Coronary artery (tissue), 2 donors: ENCODE measurements at places on chromosomes 1 and 21.

- no peak for DNase-seq
These were observed 2.7 kb downstream of the GMEB1 start for GRCh38 chr1:28671254-28671780.

DNA sequence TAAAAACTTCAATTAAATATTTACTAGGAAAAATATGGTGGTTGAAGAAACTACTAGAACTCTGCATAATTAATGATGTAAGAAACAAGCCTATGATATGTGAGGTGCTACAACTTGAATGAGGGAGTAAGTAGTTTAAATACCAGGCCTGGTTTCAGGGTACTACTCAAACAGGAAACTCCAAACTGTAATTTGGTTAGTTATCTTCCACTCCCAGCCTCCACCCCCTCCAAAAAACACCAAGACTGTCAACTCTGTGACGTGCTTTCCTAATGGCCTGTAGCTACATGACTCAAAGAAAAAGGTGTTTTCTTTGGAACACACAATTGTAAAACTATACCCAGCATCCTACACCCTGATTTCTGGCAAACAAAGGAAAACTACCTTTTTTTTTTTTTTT is 55.9 kb upstream of the RCC1 start:
- no peak for DNase-seq

DNA sequence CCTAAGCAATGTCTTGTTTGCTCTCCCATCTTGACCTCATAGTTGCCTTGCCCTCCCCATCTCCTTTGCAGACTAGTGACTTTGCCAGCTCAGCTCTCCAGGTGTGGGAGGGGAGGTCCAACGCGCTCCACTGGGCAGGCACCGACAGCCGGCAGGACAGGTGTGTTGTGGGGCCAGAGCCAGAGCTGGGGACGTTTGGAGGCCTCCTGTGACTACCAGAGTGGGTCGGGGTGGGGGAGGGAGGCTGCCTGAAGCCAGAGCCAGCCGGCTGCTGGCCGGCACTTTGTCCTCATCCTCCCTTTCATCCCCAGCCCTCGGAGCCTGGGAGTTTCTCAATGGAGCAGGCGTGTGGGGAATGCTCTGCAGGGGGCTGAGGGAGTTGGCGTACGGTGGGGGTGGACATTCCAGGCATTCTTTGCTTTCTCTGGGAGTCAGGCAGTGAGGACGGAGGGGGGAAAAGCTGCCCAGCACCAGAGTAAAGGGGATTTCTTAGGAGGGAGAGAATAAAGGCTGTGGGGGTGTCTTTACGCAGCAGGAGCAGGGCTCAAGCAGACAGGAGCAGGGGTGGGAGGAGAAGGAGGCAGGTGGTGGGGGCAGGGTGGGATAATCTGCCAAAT is 20.2 kb downstream of the NUAK2 start:
- DNase-seq = no peak

DNA sequence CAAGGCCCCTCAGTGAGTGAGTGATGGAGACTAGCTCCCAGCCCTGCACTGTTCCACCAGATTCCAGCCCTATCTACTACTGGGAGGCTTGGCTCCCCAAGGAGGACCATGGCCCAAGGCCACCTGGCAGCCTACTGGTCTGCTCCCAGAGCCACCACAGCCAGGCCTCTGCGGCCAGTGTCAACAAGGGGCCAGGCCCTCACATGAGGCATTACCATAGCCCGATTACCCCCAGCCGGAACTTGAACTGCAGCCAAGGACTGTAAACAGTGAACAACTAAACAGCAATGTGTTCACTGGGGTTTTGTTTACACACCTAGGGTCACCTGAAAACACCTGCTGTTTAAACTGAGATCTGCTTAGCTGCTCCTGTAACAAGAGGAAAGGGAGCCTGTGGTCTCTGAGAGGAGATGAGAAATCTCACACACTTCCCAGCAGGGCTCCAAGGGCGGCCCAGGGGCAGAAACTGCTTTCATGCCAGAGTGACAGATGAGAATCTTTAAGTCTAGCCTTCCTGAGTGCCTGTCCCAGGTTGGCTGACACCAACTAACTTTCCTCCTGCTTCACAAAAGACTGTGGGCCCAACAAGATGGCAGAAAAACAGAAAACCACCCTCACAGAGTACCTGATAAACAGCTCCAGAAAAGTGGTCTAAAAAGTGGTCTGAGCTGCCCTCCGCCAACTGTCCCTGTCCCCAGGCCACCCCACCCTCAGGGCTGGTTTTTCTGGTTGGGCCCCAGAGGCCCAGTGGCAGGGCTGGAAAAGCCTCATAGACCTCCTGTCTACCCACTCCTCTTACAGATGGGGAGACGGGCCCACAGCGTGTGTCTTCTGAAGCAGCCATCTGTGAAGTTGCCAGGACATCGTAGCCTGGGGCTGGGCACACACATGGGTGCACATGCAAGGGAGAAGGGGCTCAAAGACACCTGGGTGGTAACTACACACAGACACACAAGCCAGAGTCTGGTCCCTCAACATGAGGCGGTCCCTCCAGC is 28.8 kb downstream of the MEF2D start:
- peak; percentile 97 for DNase-seq

DNA sequence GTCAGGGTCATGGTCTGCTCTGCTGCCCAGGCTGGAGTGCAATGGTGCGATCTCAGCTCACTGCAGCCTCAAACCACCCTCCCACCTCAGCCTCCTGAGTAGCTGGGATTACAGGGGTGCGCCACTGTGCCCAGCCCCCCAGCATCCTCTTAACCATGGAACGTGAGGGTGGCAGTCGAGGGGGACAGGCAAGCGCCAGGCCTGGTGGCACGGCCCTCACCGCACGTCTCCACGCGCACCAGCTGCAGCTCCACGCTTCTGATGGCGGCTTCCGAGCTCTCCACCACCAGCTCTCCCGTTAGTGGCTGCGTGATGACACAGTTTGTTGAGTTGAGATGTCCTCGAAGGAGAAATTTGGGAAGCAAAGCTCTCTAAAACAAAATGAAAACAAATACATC is 39.1 kb downstream of the VPS26C start:
- no peak for DNase-seq

DNA sequence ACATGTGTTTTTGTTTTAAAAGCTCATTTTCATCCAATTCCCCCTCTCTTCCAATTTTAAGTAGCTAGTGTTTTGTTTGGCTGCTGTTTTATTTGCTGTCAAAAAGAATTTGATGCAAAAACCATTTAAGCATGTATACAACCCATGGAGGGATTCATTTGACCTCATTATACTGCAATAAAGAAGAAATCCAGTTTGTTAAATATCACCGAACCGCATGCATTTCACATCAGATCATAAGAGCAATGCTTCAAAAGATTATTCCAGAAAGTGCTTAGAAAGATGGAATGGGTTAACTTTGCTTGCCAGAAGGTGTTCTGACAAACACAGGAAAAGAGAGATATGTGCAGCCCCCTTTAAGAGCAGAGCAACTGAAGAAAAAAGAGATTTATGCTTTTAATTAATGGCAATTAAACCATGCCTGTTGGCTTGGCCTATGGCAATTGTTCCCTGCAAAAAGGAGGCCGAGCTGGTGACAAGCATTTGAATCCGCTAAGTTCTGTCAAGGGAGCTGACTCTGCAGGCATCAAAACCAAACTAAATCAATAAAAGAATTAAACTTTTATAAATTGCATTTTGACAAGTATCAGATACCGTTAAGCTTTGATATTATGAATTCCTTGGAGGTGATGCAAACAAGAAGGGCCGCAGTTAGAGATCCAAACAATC is 14.4 kb upstream of the BARHL2 start:
- DNase-seq = no peak

DNA sequence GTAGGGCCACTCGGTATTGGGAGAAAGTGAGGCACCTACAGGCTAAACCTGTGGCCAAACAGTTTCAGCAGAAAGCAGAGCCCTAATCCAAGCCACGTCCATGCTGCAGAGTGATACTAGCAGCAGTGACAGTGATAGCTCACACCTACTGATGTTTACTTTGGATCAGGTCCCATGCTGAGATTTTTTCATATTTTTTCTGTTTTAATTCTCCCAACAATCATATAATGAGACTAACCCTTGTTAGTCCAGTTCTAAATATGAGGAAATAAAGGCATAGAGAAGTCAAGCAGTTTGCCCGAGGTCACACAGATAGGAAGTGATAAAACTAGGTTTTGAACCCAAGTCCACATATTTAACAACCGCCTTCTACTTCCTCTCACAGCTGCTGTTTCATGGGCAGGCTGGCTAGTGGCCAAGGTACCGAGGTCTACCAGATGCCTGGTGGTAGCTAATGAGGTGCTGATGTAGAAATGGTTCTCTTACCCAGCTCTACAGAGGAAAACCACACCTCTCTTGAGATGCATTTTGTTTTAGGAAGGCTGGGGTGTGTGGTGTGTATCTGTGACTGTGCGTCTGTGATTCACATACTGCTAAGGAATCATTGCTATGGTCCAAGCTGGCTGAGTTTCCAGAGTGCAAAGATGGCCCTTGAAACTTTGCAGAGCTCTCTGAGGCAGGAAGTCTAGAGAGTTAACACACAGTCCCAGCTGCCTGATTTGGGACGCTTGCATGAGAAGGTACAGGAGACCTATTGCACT is 80.3 kb upstream of the ARTN start:
- DNase-seq = peak; percentile 62

DNA sequence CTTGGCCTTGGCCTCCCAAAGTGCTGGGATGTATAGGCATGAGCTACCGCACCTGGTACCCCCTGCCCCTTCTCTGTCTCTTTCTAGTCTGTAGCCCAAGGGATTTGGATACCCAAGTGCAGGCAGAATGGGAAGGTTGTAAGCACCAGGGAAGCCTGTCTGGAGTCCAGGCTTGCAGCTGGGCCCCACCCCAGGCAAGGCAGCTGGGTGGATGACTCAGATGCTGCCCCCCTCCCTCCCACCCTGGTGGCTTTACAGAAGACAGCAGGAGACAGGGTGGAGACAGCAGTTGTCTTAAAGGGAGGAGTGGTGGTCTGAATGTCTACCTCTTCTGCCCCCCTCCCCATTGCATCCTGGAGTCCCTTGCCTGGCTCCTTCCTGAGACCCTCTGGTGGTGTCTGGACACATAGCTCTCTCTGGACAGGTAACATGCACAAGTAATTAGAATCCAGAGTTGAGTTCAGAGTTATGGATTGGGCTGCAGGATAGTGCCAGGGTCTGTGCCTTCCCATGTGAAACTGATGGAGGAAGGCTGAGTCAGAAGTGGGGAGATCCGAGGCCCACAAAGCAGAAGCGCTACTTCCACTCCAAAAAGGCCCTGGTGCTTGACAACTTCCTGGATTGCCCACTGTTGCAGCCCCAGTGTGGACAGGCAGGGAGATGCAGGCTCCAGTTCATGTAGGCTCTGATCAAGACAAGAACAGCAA is 5.1 kb downstream of the LMNA start:
- no peak for DNase-seq

DNA sequence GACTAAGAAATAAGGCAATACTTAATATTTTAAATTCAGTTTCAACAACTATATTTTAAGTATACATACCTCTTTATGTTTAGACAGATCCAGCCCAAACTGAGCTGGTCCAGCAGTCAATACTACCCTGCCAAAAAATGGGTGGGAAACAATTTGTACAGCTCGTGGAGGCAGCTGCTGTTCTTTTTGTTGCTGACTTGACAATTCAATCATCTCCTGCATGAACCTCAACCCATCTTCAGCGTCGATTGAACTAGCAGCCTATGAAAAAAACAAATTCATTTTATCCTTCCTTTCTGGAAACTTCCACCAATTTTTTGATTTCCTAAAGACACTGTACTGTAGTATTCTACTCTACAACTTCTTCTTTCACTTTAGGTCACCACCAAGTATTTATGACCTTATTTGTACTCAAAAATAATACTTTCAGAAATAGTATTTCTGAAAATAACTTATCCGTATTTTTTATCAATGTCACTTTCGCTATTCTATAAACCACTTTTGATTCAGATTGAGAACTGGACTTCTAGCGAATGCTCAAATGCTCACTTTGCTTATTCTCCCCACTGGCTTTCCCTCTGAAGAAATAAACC is 46.5 kb downstream of the EDEM3 start:
- DNase-seq = no peak

- DNase-seq = peak; percentile 26
These were observed 10.1 kb downstream of the PTGFRN start for GRCh38 chr1:116919802-116920201.

DNA sequence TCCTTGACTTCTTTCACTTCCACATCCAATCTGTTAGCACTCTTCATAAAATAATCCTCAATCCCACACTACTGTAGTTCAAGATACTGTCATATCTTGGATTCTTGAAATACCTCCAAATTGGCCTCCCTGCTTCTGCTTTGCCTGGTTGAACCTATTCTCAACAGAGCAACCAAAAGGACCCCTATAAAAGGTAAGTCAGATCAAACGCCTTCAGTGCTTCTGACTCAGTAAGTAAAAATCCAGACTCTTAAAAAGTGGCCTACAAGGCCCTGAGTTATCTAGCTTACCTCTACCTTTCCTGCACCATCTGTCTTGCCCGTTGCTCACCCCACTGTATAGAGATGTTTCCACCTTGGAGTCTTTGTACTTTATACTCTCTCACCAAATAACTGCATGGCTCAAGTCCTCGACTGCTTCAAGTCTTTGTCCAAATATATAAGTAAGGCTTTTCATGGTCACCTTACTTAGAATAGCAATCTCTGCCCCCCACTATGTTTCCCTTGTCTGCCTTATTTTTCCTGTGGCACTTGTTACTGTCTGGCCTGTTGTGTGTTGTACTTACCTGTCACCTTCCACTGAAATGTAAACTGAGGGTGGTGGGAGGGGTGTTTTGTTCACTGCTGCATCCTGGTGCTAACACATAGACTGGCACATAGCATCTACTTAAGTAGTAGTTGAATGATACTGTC is 5.1 kb upstream of the PIGV start:
- DNase-seq = no peak

GRCh38 chr1:229204921-229205777 is 65.8 kb upstream of the RAB4A start:
- no peak for DNase-seq

GRCh38 chr1:229229721-229230139 is 41.2 kb upstream of the RAB4A start:
- DNase-seq = peak; percentile 88

DNA sequence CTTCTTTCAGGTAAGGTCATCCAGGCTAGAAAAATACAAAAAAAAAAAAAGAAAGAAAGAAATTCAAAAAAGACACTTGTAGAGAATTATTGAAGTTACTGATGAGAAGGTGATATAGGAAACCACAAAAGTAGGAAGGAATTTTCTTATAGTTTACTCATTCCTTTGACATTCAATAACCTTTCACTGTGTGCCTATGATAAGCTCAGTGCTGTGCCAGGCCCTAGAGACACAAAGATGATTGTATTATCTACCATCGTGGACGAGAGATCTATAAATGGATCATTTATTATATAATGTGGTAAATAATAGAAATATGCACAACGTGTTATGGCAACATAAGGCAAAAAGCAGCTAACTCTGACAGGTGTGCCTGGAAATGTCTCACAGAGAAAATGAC is 109.6 kb upstream of the NGF start:
- no peak for DNase-seq

- no peak for DNase-seq
These were observed 365.3 kb downstream of the HHIPL2 start for GRCh38 chr1:222182641-222183040.

GRCh38 chr1:172993640-172994039 is 57.1 kb downstream of the TNFSF18 start:
- no peak for DNase-seq

- DNase-seq = no peak
These were observed 169.1 kb downstream of the NTNG1 start for GRCh38 chr1:107309962-107310361.
